ENCODE measurements at places on chromosomes 5 and 9.

DNA sequence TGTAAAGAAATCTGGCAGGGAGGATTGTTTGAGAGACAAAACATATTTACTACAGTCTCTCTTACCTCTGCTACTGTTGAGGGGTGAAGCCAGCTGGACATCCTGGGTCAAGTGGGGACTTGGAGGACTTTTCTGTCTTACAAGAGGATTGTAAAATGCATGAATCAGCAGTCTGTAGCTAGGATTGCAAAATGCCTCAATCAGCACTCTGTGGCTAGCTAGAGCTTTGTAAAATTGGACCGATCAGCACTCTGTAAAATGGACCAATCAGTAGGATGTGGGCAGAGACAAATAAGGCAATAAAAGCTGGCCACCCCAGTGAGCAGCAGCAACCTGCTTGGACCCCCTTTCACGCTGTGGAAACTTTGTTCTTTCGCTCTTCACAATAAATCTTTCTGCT, 995.8 kb upstream of the CDH6 start:
- no peak for DNase-seq

GRCh38 chr9:136352682-136353081, 10.9 kb downstream of the DNLZ start:
- no peak for DNase-seq

DNA sequence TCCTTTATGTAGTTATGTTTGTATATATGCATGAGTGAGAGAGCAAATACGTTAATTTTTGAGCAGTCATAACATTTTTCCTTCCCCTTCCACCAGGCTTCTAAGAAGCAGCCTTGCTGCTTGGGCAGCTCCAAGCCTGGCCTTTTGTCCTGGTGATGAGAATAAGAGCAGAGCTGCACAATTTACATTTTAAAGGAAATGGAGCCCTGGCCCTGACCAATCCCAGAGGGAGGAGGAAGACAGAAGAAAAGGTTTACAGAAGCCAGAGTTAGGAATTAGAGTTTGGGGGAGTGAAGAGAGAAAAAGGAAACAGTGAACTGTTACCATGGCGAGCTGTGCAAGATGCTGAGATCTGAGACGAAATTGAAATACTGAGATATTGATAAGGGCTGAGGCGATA, 25.3 kb upstream of the EFNA5 start:
- DNase-seq: no peak

GRCh38 chr5:8958602-8959001, 587.3 kb downstream of the SEMA5A start:
- no peak for DNase-seq

DNA sequence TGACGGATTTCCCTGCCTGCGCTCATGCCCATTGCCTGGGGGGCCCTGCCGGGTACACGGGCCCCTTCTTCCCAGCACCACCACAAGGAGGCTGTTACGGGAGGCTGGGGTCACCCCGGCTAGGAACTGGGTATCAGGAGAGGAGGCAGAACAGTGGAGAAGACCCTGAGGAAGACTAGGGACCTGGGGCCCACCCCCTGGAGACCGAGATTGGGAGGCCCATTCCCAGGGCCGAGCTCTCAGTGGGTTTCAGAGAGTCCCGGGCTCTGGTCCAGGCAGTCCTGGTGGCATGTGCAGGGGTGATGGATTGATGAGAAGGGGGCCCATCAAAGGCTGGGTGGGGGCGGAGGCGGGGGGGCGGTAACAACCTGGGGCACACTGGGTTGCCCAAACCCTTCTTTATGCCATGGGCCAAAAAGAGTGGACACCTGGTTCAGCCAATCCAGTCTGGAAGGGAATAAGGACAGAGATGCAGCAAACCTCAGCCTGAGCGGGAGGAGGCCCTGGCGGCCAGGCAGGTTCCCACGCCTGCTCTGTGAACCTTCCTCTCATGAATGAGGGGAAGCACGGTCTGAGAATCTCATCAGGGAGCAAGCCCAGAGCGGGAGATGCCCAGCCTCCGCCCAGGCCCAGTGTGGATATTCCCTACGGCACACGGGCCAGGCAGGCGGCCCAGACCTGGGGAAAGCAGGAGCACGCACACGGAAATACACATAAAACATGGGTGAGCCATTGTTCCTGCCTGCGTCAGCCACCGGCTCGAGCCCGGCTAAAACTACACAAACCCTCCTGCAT, 785 bp upstream of the P4HA2 start:
- DNase-seq: no peak

GRCh38 chr5:113574417-113574816, 60.9 kb downstream of the YTHDC2 start:
- DNase-seq: no peak

DNA sequence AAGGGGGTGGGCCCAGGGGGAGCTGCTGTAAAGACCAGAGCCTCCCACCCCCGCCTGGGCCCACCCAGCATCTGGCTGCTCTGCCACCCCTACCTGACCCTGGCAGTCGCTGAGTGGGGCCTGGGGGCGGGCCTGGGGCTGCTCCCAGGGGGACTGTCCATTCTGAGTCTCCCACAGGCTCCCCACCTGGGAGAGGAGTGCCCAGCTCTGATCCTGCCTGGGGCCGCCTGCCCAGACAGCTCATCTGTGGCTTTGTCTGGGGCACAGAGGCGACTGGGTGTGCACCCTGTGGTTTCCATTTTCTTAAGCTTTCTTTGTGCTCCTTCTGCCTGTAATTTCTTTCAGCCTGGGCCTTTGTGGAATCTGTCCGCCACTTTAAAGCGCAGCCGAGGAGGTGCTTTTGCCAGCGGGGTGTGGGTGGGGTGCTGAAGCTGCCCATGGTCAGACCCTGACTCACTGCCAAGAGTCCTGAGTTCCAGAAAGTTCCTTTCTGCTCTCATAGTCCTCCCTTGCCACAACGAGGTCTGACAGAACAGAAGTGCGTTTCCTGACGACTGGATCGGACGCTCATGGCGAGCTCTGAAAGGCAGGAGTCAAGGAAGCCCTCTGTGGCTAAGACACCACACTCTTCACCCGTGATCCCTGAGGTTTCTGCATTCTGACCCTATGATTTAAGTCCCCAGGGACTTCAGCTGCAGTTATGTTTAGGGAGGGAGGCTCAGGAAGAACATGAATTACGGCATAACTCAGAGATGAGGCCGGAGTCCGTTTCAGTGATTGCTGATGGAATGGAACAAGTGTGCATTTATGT, 225.0 kb downstream of the FANCC start:
- DNase-seq: no peak

GRCh38 chr5:42377496-42377895, 45.7 kb upstream of the GHR start:
- no peak for DNase-seq

- no peak for DNase-seq
Measured at GRCh38 chr9:71131145-71131544, 9.7 kb upstream of the TRPM3 start.

All from DMS153 (cell line).